ENCODE measurements at places on chromosomes 7 and 10.

- no peak for DNase-seq
Measured at GRCh38 chr7:158860394-158860793, 4.0 kb downstream of the DYNC2I1 start.

- no peak for DNase-seq
Measured at GRCh38 chr7:33024189-33024757, 38.3 kb downstream of the NT5C3A start.

- DNase-seq, result no peak
Measured at GRCh38 chr7:55512635-55513191, 59.6 kb downstream of the VOPP1 start.

DNA sequence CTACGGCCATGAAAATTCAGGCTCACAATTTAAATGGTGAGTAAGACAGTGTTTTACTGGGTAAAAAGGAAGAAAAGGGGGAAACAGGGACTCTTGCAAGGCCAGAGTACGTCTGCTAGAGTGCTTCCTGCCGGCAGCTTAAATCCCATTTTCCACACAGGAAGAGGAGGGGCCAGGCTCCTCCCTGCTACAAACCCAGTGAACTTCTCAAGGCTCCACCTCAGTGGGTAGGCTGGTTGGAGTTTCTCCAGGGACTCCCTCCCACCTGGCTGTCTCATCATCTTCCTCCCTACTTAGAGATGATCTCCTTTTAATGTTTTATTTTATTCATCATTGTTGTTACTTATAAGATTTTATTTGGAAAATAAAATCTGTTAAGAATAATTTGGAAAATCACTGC lies 62.6 kb upstream of the SEMA3C start:
- DNase-seq, result no peak

Measured in activated effector memory CD4-positive, alpha-beta T cell treated with anti-CD3 and anti-CD28 coated beads, Interleukin-2, amount 50 U/mL, for 16 hours (primary cell).